M059J (cell line): ENCODE measurements at places on chromosomes 5 and 9. TPM values are rescaled to one million over a fixed set of nuclear protein-coding genes. Genes with fewer than 3 reads are reported as not detected.

Gene GCNT4
- total RNA-seq, result 0.79 and 1.2 TPM in 2 replicates

Gene ACTBL2
- 9.3 and 12.9 TPM in 2 replicates for total RNA-seq

Gene LHX3
- total RNA-seq, result not detected in 2 replicates

Gene PRDM9
- total RNA-seq, result not detected in 2 replicates

Gene GLRA1
- total RNA-seq, result not detected in 2 replicates

Gene CDH9
- not detected in 2 replicates for total RNA-seq

Gene EDIL3
- 73.0 and 109 TPM in 2 replicates for total RNA-seq

DNA sequence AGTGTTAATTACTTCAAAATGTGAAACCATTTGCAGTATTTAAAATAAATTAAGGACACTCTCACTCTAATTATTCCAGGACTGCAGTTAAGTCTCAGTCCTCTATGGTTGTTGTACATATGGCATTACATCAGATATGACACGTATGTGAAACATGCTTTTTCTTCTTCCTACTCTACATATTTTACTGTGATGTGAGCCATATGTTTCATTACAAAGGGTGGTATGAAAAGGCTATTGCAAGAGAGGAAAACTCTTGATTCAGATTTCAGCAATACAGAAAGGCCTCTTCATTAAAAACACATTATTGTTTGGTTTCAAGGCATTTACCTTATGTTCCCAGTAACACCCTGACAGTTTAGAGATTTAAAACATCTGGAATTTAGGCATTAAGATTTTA lies 964.5 kb upstream of the DMAC1 start:
- DNase-seq, result no peak

DNA sequence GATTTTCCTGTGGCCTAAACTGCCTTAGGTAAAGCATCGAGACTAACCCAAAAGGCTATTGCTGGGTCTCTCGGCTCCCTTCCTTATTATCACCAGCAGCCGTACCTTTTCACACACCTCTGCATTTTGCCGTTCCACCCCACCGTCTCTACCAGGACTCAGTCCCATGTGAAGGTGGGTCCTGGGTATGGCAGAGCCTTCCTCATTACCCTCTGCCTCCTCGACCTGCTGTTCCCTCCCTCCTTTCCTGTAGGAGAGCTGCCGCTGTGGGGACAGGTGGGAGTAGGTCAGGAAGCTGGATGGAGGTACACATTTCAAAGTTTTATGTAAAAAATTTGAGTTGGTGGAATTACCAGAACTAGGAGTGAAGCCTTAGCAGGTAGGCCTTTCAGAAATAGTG lies 1.8 kb downstream of the CCL28 start:
- no peak for DNase-seq

DNA sequence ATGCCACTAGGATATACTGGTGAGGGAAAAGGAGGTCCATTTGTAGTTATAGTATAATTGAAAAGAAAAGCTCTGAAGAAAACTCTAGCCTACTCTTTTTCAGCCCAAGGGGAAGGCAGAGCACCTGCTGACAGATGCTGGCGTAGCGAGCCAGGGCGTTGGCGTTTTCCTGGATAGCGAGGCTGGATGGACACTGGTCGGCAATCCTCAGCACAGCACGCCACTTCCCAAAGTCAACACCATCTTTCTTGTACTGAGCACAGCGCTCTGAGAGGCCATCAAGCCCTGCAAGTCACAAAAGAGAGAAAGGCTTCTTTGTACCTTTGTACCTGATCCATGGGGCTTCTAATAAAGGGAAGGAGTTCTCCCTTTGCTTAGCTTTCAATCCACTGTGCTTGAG lies 8.2 kb downstream of the ALDOB start:
- DNase-seq, result no peak

DNA sequence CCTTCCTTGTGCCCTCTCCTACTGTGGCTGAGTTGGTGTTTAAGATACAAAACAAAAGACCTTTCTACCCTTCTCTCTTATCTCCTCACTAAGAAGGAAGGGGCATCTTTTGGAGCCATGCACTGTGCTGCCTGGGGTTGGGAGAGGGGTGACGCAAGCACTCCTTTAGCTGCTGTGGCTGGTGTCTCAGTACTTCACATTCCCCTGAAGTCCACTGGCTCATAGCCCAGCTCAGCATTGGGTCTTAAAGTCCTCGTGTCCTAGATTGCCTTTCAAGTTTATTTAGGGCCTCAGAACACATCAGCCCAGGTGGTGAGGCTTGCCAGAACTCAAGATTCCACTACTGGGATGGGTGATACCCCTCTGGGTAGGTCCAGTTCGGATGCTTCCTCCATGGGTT lies 325.9 kb upstream of the CYLC2 start:
- no peak for DNase-seq

DNA sequence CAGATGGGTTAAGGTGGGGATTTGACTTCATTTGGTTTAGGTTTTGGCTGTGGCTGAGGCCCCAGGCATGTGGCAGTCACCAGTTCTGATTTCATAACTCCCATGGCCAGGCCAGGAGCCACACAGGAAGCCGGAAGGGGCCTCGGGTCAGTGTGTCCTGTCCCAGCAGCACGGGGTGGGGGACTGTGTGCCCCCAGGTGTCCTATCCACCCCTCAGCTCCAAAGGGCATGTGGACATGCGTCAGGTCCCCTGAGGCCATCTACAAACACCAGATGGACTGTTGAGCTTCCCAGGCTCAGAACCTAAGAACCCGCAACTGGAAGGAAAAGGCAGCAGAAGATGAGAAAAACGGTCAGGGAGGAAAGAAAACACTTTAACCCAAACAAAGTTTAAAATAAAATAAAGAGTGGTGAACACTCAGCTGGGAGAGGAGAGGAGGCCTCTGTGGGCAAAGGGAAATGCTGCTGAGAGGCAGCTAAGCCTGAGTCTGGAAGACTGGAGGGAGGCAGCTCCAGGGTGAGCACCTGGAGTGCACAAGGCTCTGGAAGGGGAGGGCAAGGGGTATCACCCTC lies 260.8 kb downstream of the AUH start:
- DNase-seq, result peak; percentile 32

- no peak for DNase-seq
These were observed 30.7 kb upstream of the GPR21 start for GRCh38 chr9:123002754-123003153.

- no peak for DNase-seq
These were observed 157.7 kb downstream of the CEP120 start for GRCh38 chr5:123265551-123265950.

- no peak for DNase-seq
These were observed 30.9 kb downstream of the YIPF5 start for GRCh38 chr5:144139586-144139985.

DNA sequence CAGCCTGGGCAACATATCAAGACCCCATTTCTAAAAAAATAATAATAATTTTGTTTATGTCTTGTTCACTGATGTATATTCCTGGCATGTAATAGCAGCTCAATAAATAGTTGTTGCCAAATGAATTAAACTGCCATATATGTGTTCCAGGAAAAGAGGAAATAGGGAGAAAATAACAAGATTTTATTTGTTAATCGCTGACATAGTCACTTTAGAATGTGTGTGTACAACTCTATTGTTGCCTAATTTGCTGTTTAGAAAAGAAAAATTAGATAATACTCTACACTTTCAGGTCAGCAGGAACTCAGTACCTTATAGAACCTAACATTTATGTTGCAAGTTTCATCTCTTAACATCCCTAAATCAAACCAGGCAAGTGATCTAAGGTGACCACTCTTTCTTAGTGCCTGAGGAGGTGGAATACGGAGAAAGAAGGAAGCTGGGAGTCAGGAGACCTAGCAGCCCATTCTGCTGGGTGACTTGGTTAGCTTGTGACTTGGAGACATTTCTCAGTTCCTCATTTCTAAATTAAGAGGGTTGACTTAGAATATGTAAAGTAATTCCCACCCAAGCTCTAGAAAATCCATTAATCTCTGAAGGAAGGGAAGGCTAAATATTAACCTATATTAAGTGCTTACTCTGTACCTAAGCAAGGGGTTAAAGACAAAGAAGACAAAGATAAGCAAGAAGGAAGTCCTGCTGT lies 110.3 kb upstream of the IQGAP2 start:
- DNase-seq, result no peak

DNA sequence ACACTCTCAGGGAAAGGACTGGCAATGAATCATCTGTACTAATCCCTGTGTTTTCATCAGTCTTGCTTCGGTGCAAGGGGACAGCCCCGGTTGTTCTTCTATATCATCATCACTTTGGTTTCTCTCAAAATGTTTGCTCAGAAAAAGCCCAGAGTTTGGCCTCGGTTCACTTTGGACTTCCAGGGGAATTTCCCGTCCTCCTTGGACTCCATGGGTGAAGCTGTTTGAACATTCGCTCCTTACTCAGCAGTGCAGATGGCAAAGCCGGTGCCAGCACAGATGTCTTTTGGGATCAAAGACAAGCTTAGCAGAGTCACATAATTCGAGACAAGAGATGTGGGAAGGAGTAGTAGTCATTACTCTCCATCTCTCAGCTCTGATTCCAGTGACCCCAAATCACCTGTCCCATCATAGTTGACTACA lies 69.8 kb upstream of the TNFSF8 start:
- peak; percentile 39 for DNase-seq

GRCh38 chr5:127934791-127935256 lies 148.7 kb upstream of the SLC12A2 start:
- DNase-seq, result peak; percentile 98

GRCh38 chr9:134100040-134100439 lies 32.2 kb upstream of the BRD3 start:
- DNase-seq, result no peak

- no peak for DNase-seq
These were observed 125.6 kb downstream of the ALDH1A1 start for GRCh38 chr9:72826996-72827949.

DNA sequence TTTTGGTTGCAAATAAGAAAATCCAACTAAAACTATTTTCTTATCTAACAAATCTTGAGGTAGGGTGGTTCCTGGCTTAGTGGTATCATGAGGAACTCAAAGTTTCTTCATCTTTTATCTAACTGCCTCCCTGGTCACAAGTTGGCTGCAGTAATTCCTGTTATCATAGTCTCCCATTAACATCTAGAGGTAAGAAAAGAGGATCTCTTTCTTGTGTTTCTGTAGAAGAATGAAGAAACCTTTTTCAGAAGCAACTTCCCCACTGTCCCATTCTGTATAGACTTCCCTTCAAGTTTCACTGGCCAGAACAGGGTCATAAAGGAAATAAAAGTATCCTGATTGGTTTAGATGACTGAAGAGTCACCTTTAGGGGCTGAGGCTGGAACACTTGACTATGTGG lies 81.8 kb upstream of the ELL2 start:
- no peak for DNase-seq

DNA sequence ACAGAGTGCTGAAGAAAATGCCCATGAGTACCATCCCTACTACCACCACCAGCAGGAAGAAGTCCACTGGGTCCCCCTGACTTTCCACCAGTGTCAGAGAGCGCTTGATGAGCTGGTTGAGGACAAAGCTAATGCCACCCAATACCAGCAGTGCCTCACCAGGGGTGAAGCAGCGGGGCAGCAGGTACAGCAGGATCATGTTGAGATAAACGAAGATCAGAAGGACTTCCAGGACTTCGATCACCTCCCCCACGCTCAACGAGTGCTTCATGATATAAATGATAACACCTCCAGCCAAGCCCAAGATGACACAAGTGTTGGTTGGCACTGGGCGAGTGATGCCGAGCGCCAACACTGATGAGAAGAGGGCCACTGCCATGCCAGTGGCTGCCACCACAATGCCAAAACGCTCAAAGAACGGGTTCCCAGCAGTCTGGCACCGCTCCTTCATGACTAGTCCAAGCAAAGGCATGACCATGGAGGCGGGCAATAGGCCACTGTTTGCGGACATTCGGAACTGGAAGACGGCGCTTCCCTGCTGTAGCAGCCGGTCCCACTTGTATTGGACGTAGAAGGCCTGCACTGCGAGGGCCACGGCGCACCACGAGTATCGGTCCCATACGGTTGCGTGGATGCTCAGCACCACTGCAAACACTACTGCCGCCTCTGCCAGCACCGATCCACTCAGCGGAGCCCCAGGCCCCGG lies 679 bp downstream of the DOLK start:
- peak; percentile 42 for DNase-seq

DNA sequence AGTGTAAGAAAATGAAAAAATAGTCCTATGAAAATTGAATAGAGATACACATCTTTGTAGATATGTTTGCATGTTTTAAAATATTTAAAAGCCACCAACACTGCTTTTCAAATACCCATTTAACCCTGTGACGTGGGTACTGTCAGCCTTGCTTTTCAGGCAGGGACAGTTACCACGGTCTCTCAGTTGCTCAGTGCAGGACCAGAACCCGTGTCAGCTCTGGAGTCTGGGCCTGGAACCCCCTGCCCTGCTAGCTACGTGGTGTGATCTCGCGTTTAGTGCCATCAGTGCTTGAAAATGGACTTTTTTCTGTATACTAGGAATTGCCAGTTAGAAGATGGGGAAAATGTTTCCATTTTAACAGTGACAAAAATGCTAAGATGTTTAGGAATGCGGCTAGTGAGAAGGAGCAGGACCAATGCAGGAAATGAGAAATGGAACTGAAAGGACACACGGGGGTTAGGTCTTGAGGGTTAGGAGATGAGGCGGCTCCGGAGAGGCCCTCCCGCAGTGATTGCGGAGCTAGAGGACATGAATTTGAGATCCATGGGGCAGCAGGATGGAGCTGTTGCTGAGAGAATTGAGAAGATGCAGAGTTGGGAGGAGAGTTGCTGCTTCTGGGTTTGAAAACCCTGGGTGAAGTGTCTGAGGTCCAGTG lies 13.7 kb downstream of the RNU6ATAC start:
- DNase-seq, result no peak
